ENCODE measurements at places on chromosomes 1 and 21.

DNA sequence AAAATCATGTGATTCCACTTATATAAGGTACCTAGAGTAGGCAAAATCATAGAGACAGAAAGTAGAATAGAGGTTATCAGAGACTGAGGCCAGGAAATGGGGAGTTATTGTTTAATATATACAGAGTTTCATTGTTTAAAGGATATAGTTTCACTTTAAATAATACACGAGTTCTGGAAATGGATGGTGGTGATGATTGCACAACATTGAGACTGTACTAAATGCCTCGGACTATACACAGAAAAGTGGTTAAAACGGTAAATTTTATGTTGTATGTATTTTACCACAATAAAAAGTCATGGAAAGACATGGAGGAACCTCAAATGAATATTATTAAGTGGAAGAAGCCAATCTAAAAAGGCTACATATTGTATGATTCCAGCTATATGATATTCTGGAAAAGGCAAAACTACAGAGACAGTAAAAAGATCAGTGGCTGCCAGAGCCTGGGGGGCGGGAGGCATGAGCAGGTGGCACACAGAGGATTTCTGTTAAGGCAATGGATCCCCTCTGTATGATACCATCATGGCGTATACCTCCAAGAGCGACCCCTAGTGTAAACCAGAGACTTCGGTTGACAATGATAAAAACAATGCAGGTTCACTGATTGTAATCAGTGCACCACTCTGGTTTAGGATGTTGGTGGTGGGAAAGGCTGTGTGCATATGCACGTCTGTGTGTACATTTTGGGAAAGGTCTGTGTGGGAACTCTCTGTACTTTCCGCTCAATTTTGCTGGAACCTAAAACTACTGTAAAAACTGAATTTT, 7.5 kb downstream of the C1orf198 start:
- no peak for DNase-seq

- DNase-seq: no peak
These were observed 122.5 kb upstream of the ZBTB40 start for GRCh38 chr1:22329148-22329515.

DNA sequence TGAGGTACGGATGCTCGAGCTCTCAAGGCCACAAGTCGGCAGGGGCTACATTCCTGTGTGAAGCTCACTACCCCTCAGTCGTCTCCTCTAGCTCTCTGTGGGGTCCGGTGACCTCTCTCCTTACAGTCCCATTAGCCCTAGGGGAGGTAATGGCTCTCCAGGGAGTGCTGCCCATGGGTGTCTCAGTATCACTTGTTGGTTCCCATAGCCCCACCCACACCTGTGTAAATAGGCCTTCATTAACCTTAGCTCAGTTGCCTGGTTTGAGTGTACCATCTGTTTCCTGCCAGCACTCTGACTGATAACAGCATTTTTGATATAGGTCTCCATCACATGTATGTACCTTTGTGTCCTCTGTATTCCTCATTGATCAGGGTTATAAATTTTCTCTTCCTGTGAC, 133.2 kb upstream of the KCNJ15 start:
- DNase-seq: no peak

DNA sequence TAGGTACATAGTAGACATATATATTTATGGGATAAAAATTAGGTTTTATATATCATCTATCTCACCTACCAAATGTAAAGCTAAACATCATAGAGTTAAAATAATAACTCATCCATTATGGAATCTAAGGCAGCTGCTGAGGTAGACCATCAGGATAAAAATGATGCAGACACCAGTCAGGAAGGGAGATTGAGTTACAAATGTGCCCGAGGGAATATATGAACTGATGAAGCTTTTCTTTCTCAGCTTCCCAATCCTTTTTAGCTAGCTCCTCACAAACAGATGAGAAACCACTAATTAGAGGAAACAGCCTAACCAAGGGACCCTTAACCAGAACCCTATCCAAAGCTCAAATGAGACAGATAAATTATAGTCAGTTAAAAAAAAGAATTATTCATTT, 20.9 kb downstream of the TTLL7 start:
- no peak for DNase-seq

DNA sequence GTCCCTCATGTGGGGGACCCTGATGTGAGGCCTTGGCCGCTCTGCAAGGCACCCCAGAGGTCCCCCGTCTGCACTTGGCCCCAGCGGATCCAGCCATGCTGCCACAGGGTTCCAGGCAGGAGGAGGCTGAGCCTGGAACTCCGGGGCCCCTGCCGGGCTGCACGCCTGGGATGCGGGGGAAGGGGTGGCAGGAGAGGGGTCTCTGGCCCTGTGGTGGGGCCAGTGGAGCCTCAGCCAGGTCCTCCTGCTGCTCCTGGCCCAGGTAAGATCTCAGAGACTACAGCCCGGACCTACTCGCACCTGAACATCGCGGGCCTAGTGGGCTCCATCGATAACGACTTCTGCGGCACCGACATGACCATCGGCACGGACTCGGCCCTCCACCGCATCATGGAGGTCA, 12.9 kb downstream of the PFKL start:
- no peak for DNase-seq

Data from inflammatory macrophage treated with lipopolysaccharide for 1 hour (primary cell).